ENCODE measurements at places on chromosomes 11 and 22.
A peak's percentile ranks its signal among the peaks of the same experiment; 100 is the strongest.

DNA sequence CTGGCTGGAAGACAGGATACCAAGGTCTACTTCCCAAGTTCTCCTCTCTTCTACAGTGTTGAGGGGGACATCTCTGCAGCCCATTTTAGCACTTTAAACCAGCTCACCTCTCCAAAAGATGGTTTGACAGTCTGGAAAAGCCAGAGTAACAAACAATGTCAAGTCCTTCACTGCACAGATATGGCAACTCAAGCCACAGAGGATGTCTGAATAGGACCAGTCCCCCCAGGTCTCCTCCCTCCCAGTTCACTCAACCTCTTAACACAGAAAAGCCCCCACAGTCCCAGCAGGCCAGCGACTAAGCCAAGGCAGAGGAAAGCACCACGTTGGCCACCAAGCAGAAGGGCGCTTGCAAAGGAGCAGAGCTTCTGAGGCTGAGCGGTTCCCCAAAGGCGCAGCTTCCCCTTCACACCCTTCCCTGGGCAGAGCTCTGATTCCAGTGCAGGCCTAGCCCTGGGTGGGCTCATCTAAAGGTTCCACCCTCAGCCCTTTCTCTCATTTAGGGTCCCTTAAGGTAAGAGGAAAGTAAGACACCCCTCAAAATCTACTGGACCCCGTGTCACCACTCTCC, 62.7 kb downstream of the PAK1 start:
- no peak for DNase-seq

DNA sequence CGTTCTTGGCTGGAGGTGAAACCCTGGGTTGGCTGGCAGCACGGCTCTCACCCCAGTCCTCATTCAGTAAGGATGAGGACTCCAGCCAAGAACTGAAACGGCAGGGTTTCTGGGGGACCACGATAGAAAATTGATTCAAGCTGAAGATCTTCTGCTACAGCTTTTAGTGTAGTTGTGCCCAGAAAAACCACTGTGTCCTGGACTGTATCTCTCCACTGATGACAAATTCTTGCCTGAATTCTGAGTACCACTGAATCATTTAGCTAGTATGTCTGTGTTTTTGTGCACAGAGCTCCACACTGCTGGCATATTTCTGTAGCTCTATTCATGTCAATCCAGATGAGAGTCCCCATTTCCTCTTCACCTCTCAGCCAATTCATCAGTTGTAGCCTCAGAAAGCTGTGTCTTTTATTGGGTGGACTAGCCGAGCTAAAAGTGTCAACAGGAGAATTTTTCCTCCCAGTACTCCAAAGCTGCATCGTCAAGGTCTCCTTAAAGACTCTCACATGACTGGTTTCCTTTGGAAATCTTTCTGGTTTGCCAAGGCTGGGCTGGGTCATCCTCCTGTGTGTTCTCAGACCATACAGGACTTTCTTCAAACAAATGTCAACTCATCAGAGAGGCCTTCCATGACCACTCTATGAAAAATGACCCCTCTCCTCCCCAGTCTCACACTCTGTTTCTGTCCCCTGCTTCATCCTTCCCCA, 144.6 kb downstream of the LDLRAD3 start:
- DNase-seq, result no peak

DNA sequence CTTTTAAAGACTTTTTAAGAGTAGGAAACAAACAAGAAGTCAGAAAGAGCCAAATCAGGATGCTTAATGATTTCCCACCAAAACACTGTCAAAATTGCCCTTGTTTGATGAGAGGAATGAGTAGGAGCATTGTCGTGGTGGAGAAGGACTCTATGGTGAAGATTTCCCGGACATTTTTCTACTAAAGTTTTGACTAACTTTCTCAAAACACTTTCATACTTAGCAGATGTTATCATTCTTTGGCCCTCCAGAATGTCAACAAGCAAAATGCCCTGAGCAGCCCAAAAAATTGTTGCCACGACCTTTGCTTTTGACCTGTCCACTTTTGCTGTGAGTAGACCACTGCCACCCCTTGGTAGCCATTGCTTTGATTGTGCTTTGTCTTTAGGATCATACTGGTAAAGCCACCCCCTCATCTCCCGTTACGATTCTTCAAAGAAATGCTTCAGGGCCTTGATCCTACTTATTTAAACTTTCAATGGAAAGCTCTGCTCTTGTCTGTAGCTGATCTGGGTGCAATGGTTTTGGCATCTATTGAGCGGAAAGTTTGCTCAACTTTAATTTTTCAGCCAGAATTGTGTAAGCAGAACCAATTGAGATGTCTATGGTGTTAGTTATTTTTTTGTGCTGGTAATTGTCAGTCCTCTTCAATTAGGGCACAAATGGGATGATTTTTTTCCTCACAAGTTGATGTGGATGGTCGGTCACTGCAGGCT, 67.2 kb downstream of the ADM start:
- no peak for DNase-seq

DNA sequence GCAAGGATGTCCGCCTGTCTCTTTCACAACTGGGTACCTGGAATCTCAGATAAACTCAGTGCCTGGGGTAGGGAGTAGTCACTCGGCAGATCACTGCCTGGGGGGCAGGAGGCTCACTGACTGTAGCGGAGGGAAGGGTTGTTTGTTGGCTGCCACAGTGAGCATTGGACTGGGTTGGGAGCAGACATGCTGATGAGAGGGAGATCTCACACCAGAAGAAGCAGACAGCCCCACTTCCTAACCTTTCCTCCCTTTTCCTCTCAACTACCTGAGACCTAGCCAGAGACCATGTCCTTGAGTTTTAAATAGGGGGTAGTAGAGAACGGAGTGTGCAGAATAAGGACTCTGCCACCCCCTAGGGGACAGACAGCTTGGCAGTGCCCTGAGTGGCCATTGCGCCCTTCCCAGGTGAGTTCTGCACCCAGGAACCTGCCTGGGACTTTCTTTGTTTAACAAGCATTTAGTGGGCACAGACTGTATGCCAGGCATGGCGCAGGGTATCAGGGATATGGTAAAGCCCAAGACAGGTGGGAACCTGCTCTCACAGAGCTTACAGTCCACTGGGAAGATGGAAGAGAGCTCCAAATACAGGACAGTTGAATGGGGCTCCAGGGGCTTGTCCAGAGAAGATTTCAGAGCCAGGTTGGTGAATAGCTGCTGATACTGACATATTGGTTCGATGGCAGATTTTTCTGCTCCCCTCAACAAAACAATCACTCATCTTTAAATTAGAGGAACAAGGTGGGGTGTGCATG, 115.7 kb upstream of the NNMT start:
- DNase-seq, result peak; percentile 58

DNA sequence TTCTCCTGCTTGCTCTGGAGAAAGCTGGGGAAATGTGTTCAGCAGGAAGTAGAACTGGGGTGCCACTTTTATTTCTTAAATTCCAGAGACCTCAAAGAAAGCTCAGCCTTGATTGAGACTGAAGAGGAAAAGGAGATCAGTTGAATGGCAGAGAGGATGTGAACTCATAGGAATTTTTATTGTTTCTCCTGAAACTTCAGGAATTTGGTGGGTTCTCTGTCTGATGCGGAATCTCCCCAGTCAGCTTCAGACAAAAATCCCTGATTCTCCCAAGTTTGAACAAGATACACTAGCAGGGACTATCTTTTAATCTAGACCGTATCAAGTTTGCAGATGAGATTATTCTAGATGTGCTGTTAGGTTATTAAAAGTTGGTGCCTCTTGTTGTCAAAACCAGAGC, 23.0 kb downstream of the EHF start:
- no peak for DNase-seq

DNA sequence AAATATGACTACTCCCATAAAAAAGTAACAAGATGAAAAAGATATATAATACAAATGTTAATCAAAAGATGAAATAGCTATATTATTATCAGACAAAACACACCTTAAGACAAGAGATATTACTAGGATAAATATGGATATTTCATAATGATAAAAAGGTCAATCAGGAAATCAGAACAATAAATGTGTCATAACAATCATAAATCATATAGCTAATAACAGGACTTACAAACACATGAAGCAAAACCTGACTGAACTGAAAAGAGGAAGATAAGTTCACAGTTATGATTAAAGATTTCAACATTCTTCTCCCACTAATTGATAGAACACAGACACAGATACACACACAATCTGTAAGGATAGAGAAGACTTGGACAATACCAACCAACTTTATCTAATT, 47.2 kb downstream of the EIF3M start:
- no peak for DNase-seq

- no peak for DNase-seq
These were observed 104.4 kb downstream of the MICAL2 start for GRCh38 chr11:12214751-12215150.

DNA sequence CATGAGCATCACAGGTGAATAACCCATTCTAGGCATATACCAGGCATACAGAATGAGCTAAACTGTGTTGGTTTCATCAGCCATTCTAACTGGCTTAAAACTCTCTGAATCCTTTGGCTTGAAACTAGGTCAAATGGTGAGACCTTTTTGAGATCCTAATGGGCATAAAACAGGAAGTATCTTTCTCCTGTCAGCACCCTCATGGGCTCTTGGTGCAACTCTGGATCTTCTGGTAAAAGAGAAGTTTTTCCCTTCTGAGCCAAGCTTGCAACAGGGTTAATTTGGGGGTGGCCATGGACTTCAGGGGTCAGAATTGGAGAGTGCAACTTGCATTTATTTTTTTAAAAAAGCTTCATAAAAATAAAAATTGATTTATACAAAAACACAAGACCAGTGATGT, 67.9 kb upstream of the GRAMD1B start:
- no peak for DNase-seq

DNA sequence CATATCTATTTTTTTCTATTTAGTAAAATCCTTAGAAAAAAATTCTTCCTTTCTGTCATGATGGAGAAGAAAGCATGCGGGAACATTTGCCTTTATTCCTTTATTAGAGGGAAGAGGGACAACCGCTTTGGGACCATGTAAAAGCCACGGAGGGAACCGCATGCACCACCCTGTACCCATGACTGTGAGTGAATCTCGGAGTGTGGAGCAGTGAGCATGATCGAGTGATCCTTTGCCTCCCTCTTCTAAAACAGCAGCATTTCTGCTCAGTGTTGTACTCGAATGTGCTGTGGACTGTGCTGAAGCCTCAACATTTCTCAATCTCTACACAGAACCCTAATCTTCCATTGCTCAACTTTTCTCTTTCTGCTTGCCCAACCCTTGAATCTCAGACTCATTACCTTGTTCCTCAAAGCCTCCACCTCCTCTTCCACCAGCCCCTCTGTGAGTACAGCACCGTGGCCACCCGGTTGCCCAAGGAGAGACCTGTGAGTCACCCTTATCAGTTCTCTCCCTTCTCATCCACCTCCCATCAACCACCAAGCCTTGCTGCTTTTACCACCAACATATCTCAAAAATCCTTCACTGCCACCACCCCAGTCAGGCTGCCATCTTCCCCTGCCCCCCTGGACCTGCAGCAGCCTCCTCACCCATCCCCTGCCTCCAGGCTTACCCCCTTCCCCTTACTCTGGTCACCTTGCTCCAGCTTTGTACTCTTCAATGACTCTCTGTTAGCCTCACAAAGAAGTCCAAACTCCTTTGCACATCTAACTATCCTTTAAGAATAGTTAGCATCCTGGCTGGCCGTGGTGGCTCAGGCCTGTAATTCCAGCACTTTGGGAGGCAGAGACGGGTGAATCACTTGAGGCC, 103.1 kb downstream of the NAT10 start:
- DNase-seq, result no peak

DNA sequence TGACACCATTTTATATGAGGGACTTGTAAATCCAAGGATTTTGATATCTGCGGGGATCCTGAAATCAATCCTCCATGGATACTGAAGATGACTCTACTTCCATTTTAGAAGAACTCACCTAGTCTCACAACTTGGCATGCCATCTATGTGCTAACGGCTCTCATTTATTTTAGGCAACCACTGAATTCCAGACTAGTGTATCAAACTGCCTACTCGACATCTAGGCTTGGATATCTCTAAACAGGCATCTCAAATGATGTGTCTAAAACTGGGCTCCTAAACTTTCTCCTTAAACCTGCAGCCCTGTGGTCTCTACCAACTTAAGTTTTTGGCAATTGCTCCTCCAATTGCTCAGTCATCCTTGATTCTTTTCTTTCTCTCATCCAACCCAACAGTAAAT, 31.2 kb upstream of the CLNS1A start:
- DNase-seq, result no peak

GRCh38 chr22:27878541-27878940, 40.5 kb downstream of the PITPNB start:
- no peak for DNase-seq

DNA sequence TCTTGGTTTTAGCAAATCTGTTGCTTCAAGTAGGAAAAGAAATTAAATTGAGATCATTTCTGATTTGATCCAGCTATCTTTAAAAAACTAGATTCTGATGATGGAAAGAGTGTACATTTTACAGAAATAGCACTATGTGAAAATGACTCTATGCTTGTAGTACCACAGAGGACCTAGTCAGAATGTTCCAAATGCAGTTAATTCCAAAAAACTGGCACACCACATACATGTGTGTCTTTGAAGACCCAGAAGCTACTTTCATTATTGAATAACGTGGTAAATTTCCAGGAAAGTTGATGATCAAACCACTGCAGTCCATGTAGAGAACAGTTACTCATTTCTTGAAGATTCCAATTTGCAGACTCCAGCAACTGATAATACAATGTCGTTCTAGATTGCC, 3.8 kb downstream of the ELMOD1 start:
- no peak for DNase-seq

- DNase-seq, result peak; percentile 18
These were observed 17.0 kb upstream of the PSMA1 start for GRCh38 chr11:14537134-14537599.

GRCh38 chr11:116190861-116191260, 581.9 kb downstream of the BUD13 start:
- DNase-seq, result no peak

GRCh38 chr11:42647993-42648392, 663.8 kb upstream of the API5 start:
- no peak for DNase-seq

GRCh38 chr11:7473717-7474116, 11.6 kb upstream of the OLFML1 start:
- no peak for DNase-seq

DNA sequence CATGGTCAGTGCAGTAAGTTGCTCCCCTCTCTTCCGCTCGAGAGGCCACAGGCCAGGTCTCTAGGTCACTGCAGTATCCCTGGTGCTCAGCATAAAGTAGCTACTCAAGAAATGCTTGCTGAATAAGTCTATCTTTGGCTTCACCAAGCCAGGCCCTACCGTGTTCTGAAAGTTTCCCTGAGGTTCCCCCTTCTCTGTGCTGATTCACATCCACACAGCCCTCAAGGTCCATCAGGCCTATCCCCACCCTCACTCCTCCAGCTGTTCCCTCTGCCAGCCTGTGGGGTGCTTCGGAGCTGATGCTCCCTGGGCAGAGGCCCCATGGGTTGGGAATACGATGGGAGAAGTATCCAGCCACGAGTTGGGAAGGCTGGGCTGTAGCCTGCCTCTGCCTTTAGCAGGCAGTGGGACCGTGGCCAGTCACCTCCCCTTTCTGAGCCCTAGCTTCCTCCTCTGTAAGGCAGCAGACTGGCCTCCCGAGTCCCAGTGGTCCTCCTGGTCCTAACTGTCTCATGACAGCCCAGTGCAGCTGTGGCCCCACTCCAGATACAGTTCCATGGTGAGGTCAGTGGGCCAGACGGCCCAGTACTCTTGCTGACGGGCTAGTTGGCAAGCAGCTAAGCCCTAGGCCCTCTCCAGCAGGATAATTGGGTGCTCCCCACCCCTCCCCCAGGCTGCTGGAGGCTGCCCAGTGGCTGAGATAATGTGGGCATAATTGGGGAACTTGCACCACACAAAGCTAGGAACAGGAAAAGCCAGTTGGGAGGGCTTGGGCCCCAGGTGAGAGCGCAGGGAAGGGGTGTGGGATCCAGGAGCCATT, 48.2 kb downstream of the NECTIN1 start:
- no peak for DNase-seq

Data from SW480 (cell line).